ENCODE measurements at places on chromosomes 3 and 15.

DNA sequence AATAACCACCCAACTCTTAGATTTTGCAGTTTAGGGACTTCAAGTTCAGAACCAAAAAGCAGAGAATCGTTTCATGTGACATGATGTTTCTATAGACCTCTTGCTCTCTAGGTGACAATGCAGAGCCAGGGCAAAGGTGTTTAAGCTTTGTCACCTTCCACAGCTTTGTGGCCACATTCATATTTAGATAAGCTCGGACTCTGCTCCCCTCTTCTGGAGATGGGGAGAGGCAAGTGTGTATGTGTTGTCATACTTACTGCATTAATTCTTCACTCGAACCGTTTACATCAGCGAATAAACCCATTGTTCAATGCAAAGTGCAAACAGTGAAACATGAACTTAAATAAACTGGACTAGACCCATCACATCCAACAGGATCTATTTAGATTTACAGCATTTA is 33.2 kb downstream of the ST3GAL6 start:
- DNase-seq, result no peak

DNA sequence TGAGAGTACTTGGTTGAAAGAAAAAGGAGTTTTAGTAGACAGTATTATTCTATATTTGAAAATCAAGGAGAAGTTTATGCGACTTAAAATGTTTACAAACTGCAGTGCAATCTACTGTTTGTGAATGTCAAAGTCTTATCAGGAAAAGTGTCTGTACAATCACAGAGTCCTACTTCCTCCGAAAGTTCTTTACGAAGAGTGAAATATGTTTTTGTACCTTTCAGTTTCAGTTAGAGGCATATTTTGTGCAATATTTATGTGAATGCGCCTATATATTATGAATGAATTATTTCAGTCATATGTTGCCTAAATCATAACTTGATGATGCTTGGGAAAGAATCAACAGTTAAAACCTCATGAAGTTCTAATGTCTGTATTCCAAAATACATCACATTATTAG is 31.5 kb downstream of the NGRN start:
- DNase-seq, result no peak

- no peak for DNase-seq
These were observed 42.1 kb downstream of the TLE3 start for GRCh38 chr15:70055601-70056051.

DNA sequence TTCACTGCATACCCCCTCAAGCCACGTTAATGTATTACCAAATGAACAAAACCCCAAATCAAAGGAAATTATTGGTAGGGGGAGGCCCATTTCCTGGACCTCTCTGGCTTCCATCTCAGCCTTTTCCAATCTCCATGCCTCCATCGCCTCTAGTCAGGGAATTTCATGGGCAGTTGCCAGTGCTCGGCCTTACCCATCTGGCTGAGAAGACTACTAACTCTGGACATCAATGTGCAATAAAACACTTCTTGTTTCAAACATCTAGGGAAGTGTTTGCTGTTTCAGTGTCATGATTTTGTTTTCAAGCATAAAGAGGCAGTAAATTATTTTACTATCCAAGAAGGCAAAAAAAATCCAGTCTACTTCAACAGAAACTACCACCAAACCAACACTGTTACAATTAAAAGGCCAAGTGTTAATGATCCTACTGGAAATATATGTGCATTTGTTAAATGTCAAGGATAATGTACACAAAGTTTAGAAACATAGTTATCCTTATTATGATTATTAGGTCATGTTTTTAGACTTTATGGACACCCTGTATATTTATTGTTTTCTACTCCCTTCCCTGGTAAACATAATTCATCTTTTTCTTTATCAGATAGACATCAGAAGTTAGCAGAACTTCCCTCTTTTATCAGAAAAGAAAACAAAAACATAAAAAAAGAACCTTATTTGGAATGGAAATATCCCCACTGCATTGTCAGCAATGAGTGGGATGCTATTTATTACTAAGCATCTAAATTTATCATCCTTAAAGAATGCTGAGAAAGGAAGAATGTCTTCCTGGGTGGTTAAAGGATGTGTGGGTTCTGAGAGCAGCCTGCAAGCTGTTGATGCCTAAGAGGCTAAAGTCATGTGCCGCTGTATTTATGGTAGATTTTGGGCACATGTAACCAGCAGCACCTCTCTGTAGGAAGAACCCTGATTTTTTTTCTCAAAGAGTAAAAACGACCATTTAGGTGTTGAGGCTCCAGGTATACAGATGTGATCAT is 15.2 kb downstream of the LDHAL6B start:
- peak; percentile 39 for DNase-seq

DNA sequence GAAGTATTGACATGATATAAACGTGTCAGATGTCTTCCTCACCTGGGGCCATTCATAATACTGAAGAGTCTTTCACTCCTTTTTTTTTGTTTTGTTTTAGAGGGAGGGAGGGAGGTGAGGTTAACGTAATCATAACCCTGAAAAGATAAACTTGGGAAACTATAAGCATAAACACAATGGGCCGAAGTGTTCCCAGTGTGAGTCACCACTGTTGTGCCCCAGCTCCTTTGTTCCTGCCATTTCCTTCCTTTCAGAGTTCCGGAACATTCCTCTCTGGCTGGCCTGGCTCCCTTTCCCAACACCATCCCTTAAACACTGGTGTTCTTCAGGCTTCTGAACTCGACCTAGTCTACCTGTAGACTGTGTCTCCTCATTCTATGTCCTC is 18.6 kb downstream of the PLD1 start:
- no peak for DNase-seq

DNA sequence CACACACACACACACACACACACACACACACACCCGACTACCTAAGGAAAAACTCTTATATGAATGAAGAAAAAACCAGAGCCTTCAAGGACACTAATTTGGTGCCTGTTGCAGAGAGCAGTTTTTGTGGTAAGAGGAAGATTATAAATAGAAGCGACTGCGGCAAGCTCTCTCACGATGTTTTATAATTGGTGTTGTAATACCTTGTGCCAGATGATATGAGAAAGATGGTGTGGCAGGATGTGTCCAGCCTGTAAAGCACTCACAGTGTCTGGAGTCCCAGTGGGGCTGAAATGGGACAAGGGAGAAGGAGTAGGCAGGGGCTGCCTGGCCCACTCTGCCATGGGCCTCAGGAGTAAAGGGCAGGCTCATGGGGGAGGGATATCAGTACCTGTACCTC is 839.9 kb downstream of the AGBL1 start:
- no peak for DNase-seq

GRCh38 chr3:28637742-28638141 is 289.1 kb upstream of the AZI2 start:
- DNase-seq, result no peak

- DNase-seq, result no peak
These were observed 9.9 kb downstream of the C3orf22 start for GRCh38 chr3:126548556-126549466.

GRCh38 chr3:55191911-55192775 is 264.3 kb upstream of the LRTM1 start:
- peak; percentile 75 for DNase-seq

GRCh38 chr3:119912220-119912619 is 130.3 kb downstream of the NR1I2 start:
- DNase-seq, result no peak

GRCh38 chr3:4582624-4583023 is 89.5 kb downstream of the ITPR1 start:
- DNase-seq, result no peak

DNA sequence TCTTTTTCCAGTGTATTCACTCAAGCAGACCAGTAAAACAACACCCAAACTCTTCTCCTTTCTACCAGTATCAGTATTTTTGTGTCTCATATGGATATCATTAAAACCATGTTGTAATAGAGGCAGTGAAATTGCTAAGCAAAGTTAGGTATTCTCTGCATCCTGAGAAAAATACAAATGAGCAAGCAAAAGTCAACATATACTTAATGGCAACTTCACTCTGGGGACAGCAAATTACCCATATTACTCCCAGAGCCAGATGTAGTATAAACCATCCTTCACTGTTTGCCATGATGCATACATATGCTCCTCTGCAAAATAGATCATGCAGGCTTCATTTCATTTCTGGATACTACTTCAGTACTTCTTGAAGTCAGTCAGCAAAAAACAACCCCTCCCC is 22.1 kb downstream of the UBA5 start:
- DNase-seq, result no peak

DNA sequence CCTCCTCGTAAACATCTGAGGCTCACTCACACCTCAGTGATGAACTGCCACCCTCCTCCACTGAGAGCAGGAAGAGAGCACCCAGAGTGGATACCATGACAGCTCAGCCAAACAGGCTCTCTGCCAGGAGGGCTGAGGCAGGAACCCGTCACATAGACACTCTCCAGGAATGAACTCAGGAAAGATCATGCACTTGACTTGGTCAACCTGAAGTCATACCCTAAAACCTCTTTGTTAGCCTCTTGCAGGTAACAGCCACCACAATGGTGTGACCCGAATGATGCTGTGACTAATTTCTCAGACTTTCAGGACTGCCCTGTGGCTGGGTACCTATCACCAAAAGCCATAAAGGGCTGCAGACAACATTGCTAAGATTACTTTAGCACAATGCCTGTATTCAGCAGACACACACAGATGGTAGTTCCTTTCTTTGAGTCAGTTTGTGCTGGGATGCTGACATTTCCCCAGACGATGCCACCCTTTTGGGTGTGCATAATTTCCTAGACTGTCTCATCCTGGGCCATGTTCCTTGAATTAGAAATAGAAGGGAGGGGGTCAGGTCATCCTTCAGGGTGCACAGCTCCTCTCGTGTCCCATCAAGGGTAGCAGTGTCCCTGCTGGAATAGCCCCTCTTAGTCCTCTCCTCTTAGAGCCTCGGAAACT is 30.3 kb downstream of the CX3CR1 start:
- no peak for DNase-seq

DNA sequence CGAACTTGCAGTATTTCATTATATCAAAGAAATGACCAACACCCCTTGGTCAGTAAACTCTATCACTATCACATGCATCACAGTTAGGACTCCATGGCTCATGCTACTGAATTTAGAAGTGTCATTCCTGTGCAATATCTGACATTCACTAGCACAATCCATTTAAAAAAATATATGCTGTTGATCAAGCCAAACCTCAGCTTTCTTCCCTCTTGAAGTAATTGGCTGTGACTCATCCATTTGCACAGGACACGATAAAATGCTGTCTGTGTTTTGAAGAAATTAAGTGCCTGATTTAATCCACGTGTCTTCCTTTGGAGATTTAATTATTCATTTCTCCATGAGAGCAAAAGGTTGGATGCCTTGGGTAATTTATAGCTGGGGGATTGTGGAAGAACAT is 38.9 kb downstream of the CPNE4 start:
- DNase-seq, result no peak

DNA sequence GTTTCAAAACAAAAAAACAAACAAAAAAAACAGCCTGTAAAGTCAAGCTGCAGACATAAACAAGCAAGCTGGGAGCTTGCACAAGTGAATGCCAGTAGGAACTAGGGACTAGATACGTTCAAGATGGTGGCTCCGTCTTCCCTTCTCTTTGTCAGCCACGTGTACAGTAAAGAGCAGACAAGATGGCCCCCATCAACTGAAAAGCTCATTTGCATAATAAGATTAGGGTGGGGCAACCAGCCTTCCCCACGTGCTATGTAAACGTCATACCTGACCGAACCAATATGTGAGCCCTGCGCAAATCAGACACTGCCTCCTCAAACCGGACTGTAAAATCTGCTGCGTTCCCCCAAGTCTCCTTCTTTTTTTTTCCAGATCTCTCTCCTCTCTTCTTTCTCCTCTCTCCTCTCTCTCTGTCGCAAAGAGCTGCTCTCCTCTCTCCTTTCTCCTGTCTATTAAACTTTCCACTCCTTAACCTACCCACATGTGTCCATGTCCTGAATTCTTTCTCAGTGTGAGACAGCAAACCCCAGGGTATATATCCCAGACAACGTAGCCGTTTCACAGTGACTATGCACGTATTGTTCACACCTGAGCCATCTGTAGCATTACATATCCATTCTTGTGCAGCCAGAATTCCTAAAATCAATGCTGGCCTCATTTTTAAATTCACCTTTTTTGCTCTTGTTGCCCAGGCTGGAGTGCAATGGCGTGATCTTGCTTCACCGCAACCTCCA is 31.2 kb upstream of the FXR1 start:
- DNase-seq, result no peak

DNA sequence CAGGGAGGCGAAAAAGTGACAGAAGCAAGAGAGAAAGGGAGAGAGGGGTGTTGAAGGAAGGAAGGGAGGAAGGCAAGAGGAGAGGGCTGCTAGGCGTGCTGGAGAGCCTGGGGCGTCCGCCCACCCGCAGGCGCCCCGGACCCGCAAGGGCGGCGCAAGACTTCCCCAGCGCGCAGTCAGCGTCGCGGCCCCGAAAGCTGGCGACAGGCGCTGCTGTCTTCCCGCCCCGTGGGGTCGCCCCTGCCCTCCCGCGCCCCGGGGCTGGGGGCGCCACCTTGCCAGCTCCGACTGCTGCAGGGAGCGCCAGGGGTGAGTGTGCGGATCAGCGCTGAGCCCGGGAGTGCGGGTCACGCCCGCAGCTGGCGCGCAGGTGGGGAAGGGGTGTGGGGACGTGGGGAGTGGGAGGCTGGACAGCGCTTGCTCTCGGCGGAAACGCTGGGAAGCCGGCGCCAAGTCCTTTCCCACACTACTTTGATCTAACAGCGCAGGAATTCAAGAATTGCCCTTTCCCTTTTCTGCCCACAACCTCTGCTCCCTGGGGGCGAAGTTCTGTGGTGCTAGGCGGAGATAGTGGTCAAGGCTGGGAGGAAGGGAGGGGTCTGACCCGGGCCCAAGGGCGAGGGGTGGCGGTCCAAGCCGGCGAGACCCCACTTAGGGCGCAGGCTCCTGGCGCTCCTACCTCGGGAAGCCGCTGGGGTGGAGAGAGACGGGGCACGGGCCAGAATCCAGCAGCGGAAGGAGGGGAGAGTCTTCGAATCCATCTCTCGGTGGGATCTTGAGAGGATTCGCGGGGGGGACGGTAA is 266.1 kb downstream of the CGGBP1 start:
- no peak for DNase-seq

- no peak for DNase-seq
These were observed 4.0 kb downstream of the DIPK2A start for GRCh38 chr3:143975554-143976152.

DNA sequence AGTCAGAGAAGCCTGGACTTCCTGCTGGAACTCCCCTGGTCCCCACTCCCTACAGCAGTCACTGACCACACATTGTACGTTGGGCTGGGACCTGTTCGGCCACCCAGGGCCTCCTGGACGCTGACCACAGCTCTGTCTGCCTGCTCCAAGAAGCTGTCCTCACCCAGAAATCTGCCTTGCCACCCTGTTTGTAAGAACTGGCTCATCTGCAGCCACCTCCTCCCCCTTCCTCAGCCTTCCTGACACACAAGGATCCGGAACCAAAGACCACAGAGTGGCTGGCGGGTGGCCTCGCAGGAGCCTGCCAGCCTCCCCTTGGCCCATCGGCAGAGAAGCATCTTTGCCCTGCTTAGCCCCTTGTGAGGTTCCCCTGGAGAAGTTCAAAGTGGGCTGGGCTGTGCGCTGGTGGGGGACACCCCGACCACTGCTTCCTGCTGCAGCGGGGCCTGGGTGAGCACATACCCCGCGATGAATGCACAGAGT is 91.9 kb downstream of the PCSK6 start:
- no peak for DNase-seq

All from AG09319 (cell line).